BJ (cell line): ENCODE measurements at places on chromosomes 16 and 17.

- DNase-seq: no peak
Observed at GRCh38 chr17:45222014-45222288, 266 bp downstream of the FMNL1 start.

- DNase-seq: no peak
Observed at GRCh38 chr16:79451196-79451816, 149.2 kb downstream of the MAF start.

DNA sequence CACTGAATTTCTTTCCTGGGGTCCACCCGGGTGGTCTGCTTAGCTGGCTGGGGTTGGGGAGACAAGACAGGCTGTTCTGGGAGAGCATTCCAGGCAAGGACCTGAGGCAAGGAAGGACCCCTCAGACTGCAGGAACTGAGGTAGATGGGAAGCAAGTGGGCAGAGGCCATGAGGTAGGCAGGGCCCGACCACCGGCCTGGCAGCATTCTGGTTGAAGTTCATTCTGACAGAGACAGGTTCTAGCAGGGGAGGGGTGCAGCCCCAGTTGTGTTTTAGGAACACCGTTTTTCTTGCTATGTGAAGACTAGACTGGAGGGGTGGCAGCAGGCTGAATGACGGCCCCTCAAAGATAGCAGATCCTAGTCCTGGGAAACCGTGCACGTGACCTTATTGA lies 17.5 kb downstream of the B9D1 start:
- DNase-seq: no peak

- DNase-seq: no peak
Observed at GRCh38 chr17:66679631-66680517, 155.0 kb upstream of the CACNG5 start.

GRCh38 chr16:75929046-75929445 lies 202.8 kb upstream of the CPHXL start:
- no peak for DNase-seq

GRCh38 chr17:58621174-58621573 lies 70.7 kb downstream of the TEX14 start:
- DNase-seq: no peak

- DNase-seq: no peak
Observed at GRCh38 chr17:63930951-63931575, 1.1 kb downstream of the CD79B start.

DNA sequence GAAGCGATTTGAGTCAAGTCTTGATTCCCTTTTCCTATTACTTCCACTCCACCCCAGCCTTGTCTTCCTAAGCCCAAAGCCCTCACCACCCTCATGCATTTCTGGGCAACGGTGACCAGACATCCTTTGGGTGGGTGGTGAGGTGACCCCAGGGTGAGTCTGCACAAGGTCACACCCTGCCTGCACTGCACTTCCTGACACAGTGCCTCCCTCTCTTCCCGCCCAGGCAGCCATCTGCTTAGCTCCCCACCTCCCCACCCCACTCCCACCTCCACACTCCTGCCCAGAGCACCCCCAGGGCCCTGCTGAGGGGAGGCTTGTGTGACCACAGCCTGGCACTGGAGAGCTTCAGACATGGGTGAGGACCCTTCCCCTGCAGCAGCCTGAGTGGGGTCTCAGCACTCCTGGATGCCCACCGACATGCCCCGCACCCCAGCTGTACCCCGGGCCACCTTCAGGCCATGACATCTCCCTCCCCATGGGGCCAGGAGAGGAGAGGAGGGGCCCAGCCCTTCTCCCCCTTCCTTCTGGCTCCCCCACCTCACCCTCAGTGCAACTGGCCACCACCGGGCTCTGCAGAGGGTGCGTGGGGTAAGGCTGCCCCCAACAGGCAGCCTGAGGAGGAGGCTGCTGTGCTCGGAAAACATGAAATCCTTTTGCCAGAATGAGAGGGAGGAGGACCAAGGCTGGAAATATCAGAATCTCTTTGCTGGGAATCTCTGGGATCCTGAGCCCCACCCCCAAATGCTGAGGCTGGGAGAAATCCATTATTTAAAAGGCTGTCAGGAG lies 68.6 kb downstream of the CCT6B start:
- no peak for DNase-seq

DNA sequence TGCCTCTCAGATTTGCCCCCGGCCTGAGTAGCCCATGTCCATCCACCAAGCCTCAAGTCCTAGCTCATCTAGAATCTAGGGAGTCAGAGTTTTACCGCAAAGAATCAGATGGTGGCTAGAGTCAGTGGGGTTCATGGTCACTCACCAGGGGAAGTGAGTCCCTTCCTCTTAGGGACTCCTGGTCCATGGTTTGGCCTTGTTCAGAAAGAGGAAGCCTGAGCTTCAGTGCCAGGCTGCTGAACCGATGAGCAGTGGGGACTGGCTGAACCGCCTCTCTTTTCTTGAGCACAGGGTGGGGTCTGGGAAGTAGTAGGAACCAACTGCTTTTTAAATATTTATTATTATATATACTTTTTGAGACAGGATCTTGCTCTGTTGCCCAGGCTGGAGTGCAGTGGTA lies 160.3 kb downstream of the NTN1 start:
- no peak for DNase-seq

GRCh38 chr16:82626791-82627261 lies at the start of gene CDH13:
Gene CDH13 (plus strand): TSS chr16:82626969.
- DNase-seq: no peak

DNA sequence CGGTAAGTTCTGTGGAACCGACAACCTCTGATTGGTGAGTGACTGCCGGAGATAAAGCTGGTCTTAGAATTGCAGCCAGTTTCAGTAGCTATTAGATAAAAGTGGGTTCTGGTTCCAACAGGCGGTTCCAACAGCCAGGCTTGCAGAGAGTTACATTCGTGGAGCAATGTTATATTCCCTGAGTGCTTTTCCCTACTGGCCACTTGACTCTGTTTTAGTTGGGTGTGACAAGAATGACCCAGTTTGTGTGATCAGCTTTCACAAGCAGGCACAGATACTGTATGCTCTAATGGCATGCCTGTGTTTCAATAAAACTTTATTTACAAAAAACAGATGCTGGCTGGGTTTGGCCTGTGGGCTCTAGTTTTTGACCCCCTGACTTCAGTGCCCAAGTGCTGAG lies 196.6 kb downstream of the SNX29 start:
- DNase-seq: no peak

GRCh38 chr16:56988161-56988947 lies 1.0 kb upstream of the NLRC5 start:
- no peak for DNase-seq

GRCh38 chr16:23960081-23960885 lies 124.5 kb downstream of the PRKCB start:
- DNase-seq: no peak

- DNase-seq: no peak
Observed at GRCh38 chr17:8227238-8227581, 16.8 kb upstream of the AURKB start.

DNA sequence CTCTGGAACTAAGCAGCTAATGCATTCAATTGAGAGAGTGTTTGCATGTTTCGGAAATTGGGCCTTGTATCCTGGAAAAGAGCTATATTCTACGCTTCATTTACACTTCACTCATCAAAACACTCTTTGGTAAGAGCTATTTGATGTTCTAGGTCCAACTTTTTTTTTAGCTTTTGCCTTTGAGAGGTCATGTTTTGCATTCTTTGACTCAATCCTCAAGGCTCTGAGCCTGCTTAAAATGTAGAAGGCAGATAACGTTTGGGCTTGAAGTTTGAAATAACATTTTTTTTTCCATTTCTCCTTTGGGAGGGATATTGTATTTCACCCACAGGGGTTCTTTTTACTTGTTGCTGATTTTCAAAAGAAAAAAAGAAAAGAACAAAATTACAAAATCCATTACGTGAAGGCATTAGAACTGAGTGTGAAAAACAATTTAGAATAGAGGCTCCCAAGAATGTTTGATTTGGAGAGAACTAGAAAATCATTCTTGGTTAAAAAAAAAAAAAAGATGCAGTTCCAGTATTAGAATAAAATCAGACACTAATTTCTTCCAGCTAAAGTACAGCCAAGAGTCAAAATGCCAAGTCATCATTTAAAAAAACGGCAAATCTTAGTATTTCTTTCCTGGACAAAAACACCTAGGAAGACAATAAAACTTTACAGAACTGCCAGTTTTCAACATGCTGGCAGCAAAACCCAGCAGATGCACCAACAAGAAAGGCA lies 268.5 kb downstream of the GRIN2A start:
- DNase-seq: no peak

DNA sequence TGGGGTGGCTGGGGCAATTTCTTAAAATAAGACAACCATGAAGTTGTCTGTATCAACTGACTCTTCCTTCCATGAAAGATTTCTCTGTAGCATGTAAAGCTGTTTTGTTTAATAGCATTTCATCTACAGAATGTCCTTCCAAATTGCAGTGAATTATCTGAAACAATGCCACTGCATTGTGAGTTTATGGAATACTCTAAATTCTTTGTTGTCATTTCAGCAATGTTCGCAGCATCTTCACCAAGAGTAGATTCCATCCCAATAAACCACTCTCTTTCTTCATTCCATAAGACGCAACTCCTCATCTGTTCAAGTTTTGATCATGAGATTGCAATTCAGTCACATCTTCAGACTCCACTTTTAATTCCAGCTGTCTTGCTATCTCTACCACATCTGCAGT lies 54.6 kb downstream of the CPPED1 start:
- no peak for DNase-seq
